ENCODE measurements at places on chromosomes 6 and 20. TPM values are rescaled to one million over a fixed set of nuclear protein-coding genes. Genes with fewer than 3 reads are reported as not detected.
A peak's percentile ranks its signal among the peaks of the same experiment; 100 is the strongest.

- DNase-seq, result no peak
These were observed 50.5 kb upstream of the THEMIS start for GRCh38 chr6:127951172-127951917.

- DNase-seq, result no peak
These were observed 63.5 kb downstream of the CLIC5 start for GRCh38 chr6:45952168-45952529.

DNA sequence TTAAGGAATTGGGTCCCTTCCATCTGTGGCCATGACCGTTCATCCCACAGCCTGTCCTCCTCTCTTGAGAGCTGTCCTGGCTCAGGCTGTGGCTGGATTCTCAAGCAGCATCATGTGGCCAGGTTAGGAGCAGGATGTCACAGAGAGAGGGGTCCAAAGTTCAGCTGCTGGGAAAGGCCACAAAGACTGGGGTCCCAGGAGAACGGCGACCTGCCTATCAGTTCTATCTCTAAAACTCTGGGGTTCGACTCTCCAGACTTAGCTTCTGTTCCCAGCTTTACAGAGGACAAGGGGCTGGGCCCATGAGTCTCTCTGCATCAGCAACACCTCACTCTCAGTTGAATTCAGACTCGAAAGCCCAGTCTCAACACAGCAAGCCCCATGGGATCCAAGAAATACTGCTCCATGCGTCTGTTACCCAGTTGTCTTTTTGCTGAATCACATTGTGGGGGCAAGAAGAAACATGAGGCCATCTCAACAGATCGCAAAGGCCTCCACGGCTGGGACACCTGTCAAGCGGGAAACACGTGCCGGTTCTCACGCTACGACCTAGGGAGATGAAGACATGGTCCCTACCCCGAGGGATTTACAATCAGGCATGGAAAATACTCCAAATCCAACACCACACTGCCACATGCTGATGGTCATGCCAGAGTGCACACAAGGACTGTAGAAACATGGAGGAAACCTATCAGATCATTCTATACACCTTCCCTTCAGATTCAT is 95.4 kb downstream of the SLC22A23 start:
- no peak for DNase-seq

DNA sequence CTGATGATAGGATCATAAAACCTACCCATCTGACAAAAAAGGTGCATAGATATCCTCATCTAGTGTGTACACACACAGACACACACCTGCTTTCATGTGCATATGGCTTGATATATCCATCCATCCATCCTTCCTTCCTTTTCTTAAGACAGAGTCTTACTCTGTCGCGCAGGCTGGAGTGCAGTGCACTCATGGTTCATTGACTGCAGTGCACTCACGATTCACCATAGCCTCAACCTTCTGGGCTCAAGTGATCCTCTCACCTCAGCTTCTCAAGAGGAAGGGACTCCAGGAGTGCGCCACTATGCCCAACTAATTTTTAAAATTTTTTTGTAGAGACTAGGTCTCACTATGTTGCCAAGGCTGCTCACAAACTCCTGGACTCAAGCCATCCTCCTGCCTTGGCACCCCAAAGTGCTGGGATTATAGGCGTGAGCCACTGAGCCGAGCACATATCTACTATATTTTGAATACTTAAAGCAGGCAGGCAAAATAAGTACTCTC is 27.1 kb downstream of the ADNP start:
- DNase-seq, result no peak

DNA sequence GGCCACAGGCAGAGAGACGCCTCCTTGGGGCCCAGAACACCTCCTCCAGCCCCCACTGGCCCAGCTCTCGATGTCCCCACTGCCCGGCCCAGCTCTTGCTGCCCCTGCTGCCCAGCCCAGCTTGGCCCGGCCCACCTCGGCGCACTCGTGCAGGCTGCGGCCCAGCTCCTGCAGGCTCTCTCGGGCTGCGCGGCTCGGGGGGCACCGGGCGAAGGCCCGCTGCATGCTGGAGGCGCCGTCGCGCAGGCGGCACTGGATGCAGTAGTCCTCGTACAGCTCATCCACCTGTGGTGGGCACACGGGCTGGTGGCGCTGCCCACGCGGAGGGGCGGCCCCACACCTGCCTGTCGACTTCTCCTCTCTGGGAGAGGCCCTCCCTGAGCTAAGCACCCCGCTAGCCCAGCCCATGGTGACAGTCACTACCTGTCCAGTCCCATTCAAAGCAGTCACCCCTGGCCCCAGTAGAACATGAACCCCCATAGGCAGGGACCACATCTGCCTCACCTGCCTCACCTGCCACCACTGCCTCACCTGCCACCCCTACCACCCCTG is 81.8 kb downstream of the RIPOR3 start:
- no peak for DNase-seq

DNA sequence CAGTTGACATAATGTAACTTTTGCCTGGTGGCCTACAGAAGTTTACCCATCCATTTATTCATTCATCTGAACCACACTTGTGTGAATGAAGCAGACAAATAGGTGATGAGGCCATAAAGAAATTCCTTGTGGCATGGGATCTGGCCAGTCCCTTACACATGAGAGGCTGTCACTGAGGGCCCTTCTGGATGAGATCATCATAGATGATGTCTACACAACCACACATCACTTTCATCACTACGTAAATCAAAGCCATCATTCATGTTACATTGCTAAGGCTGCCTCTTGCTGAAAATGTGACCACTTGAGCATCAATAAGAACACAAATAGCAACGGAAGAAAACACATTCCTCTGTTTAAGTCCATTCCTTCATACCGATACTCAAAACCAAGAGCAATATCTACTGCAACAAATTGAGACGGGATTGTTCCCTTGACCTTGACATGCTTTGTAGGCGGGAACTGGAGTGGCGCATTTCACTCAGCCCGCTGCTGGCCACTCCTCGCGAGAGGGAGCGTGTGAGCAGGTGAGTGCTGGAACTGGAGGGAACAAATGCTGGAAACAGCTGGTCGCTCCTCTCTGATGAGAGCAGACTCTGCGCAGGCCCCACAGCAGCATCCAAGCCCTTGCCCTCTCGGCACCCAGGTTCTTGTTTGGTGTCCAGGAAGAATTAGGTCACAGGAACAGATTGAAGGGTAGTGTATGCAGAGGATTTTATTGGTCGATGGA is 49.3 kb downstream of the FAM50B start:
- no peak for DNase-seq

- DNase-seq, result no peak
These were observed 37.6 kb upstream of the XRN2 start for GRCh38 chr20:21265261-21266190.

GRCh38 chr6:63493557-63493956 is 78.7 kb upstream of the LOC128125822 start:
- no peak for DNase-seq

DNA sequence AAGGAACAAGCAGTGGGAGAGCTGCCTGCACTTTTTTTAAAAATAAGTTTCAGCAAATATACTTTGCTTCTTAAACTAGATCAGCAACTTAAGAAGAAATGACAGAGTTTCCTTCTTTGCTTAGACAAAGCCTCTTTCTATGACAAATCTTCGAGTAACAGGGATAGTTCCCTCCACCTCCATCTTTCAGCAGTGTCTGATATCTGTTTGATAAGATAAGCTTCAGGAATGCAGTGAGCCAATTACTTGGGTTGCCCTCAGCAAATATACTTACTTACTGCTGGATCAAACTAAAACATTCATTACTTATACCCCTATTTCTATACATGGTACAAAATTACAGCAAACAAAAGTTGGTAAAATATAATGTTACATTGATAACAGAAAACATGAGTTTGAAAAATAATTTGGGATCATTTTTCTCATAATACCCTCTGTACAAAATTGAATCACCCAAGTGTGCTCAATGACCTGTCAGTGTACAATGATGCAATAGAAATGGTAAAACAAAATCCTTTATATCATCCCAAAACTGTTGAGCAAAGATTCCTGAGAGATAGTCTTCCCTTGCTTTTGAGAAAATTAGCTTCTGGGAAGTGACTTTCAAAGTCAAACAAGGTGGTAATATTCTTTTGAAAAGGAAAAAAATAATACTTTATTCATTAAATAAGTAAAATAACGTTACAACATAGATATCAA is 24.5 kb downstream of the FRK start:
- no peak for DNase-seq

DNA sequence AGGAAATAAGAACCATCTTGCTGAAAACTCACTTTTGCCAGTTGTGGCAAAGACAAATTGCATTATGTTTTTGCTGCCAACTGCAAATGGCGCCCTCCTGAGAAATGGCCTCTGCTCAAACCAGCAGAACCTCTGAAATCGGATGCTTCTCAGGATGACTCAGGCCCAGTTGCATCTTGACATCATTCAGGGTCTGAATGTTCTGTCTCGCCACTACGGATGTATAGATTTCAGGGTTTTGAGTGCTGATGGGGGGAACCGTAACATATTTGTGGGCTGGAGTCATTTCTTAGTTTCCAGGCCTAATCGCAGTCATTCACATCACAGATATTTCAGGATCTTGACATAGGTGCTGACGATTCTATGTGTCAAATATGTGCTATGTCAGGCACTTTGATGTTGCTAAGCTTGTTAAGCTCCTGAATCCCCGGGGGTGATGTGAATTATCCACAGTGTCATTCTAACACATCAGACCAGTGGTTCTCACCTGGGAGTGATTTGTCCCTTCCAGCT is 207.1 kb downstream of the NFATC2 start:
- peak; percentile 94 for DNase-seq

- no peak for DNase-seq
These were observed 94.6 kb upstream of the INSM1 start for GRCh38 chr20:20273286-20273685.

DNA sequence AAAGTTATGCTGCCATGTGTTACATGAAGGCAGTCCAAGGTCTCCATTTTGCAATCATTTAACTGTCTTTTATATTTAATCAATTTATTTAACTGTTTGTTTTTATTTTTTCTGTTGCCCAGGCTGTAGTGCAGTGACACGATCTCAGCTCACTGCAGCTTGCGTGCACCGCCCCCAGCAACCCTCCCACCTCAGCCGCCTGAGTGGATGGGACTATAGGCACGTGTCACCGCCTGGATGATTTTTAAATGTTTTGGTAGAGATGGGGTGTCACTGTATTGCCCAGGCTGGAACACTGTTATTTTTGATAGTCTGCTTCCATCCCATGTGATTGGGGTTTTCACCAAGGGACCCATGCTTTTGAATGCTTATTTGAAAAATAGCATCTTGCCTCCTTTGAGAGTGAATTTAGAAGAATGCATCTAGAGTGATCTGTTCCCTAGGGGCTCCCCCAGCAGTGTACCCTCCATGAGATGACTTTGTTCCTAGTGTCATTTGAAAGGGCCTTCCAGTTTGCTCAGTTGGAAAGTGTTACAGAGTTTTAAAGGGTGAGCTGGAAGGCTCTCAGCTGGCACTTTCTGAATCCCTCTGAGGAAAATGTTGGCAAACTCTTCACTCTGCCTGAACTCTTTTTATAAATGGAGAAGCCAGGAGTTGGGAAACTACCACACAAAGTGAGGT is 143.4 kb downstream of the JARID2 start:
- no peak for DNase-seq

DNA sequence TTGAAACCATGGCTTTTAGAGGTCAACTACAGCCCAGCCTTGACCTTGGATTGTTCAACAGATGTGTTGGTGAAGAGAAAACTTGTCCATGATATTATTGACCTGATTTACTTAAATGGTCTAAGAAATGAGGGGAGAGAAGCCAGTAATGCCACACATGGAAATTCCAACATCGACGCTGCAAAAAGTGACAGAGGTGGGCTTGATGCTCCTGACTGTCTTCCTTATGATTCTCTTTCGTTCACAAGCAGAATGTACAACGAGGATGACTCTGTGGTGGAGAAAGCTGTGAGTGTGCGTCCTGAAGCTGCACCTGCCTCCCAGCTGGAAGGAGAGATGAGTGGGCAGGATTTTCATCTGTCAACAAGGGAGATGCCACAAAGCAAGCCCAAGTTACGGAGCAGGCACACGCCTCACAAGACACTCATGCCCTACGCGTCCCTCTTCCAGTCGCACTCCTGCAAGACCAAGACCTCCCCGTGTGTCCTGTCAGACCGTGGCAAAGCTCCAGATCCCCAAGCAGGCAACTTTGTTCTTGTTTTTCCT is 16.2 kb downstream of the TTLL2 start:
- DNase-seq, result no peak

GRCh38 chr6:168413018-168413720 is 27.8 kb upstream of the SMOC2 start:
- no peak for DNase-seq

GRCh38 chr20:5977223-5977622 is 26.8 kb downstream of the MCM8 start:
- DNase-seq, result no peak

- no peak for DNase-seq
These were observed 105.9 kb downstream of the TOX2 start for GRCh38 chr20:44020406-44021148.

- DNase-seq, result no peak
These were observed 38.3 kb downstream of the NINL start for GRCh38 chr20:25547063-25547462.

DNA sequence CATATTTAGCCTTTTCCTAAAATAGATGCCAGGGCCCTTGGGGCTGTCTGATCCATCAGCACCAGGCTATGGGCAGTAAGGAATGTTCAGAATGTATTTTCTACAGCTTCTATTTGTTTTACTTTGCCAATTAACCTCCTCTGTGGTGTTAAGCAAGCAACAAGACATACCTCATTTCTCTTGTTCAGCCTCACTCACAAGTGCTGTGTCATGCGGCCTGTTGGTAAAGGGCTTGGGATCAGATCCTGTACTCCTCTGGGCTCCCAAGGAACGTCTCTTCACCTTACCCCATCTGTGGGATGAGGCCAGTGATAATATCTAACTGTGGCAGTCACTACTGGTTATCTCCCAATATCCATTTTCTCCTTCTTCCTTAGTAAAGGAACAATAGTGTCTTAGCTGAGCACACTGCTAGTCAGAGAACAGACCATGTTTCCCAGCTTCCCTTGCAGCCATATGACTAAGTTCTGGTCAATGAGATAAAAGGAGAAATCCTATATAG is 7.0 kb upstream of the DSTN start:
- DNase-seq, result peak; percentile 87

GRCh38 chr6:46961711-46962110 is 40.0 kb upstream of the ADGRF5 start:
- no peak for DNase-seq

- no peak for DNase-seq
These were observed 403.5 kb downstream of the CDH4 start for GRCh38 chr20:61655591-61655990.

DNA sequence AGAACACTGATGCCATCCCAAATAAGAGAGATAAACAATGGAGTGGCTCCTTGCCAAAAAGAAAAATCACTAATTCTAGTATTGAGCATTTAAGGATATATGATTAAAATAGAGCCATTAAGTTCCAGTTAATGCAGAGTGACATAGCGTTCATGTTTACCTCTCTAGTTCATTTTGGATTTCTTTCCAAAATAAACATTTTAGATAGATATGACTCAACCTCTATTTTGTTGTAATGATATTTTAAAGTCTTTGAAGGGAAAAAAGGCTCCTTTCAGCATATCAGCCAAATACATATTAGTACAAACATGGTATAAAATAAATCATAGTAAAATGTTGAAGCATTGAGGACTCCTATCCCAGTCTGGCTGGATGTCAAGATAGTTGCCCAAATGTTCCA is 33.4 kb downstream of the RWDD2A start:
- no peak for DNase-seq

Gene FAM217A
- not detected for total RNA-seq

Gene VGLL2
- total RNA-seq, result 0.50 TPM

Gene LRRC73
- total RNA-seq, result 1.0 TPM

Gene PDE7B
- total RNA-seq, result 1.7 TPM

Gene ZC3H12D
- total RNA-seq, result 0.10 TPM

Gene PLEKHG1
- 6.3 TPM for total RNA-seq

Gene EEF1A2
- 233 TPM for total RNA-seq

Gene BCKDHB
- total RNA-seq, result 3.8 TPM
